ENCODE measurements at places on chromosomes 3 and 15.

DNA sequence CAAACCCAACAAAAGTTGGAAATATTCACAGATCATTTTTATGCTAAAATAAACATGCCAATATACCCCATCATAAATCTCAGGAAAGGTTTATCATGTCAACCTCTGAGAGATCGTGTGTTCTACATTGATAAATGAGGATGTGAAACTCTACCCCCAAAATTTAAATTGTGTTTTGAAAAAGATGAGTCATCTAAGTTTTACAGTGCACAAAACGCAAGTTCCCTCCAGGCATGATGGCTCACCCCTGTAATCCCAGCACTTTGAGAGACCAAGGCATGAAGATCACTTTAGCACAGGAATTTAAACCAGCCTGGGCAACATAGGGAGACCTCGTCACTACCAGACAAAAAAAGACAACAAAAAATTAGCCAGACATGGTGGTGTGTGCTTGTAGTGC is 1487.0 kb upstream of the GBE1 start:
- no peak for DNase-seq

DNA sequence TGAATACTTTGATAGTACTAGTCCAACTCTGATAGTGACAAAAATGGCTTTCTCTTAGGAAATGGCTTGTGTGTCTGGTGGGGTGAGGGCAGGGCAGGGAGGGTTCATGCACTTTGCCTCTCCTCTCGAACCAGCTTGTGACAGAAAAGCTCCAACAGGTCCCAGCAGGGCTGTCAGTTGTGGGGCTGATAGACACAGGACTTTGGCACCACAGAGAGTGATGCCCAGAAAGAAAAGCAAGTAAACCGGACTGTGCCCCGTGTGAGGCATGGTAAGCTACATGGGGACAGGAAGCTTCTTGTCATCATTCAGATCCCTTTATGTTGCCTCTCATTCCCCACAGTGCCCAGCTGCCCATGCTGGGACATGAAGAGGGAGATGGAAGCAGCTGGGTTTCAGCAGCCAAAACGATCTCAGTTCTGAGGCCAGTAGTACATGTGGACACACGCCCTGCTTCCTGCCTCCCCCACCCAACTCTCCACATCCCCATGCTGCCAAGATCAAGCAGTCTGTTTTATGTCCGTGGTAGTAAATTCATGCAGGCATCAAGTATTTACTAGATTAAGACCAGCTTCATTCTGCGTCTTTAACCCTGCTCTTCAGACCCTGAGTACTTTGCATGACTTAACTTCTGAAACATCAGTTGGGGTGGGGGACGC is 29.7 kb upstream of the LIPC start:
- DNase-seq: no peak

GRCh38 chr3:148729476-148730055 is 31.9 kb downstream of the AGTR1 start:
- DNase-seq: no peak

DNA sequence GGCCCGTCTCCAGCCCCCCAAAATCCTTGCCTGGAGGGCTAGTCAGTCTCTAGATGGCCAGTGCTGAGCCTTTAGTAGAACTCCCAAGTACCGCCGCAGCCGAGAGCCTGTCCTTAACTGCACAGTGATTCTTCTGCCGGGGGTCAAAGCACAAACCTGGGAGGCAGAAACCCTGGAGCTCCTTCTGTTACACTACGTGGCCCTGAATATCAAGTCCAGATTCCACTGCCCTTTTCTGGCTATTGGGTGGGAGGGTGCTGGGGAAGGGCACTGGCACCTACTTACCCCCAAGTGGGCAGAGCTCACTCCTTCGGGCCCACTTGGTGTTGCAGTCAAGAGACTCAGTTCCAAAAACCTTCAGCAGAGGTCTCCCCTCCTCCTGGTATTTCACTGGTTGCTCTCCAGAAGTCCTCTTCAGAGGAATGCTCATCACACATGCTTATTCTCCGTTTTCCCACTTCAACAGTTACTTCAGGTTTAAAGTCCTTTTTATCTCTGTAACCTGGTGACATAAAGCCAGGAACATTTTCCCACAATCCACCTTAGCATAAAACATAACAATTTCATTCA is 10.8 kb downstream of the PDHB start:
- DNase-seq: no peak

GRCh38 chr15:61421470-61421869 is 192.4 kb upstream of the RORA start:
- DNase-seq: no peak

DNA sequence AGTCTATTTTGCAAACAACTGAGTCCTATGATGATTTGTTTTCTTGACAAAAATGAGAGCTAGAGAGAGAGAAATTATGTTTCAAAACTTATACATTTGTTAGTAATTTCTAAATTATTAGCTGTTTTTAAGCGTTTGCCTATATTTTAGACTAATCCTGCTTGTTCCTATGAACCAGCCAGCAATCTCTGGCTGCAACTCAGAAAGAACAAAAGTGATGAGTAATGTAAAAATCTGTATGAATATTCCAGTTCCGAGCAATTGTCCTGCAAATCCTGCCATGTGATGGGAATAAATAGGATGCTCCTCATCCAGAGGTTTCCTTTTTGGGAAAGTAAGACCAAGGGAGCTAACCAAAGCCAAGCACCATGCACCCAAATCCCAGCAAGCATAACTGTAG is 228.3 kb upstream of the GBE1 start:
- DNase-seq: no peak

DNA sequence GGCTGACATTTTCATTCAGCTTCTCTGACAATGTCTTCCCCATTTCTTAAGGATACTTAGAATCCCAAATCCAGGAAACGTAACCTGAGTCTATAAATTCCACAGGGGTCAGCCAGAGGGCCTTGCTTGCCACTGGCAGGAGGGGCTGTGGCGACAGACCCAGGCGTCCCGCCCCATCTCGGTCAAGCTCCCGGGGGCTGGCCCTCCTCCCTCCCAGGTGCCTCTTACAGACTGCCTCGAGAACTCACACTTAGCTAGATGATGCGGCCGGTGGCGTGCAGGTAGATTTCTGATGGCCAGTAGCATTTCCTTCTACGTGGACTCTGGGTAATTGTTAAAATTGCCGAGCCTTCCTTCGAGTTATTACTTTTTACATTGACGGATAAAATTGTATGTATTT is 172.5 kb downstream of the NSMCE3 start:
- no peak for DNase-seq

GRCh38 chr3:18481946-18482548 is 56.9 kb upstream of the SATB1 start:
- DNase-seq: no peak

DNA sequence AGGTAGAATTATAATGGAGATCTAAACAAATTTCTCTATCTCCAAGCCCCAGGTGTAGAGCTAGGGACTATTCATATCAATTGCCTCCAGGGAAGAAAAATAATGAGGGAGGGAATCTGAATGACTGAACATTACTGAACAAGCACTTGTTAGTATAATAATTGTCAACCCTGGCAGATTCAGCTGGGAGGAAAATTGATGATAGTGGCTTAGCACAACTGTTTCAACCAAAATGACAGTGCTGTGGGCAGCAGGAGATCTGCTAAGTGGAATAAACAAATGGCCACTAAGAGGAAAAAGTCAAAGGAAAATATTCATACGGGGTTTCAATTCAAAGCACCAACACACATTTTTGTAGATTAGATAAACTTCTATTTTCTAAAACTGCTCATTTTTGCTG is 294.9 kb upstream of the ZNF385D start:
- no peak for DNase-seq

GRCh38 chr15:53963801-53964200 is 14.4 kb upstream of the UNC13C start:
- no peak for DNase-seq

DNA sequence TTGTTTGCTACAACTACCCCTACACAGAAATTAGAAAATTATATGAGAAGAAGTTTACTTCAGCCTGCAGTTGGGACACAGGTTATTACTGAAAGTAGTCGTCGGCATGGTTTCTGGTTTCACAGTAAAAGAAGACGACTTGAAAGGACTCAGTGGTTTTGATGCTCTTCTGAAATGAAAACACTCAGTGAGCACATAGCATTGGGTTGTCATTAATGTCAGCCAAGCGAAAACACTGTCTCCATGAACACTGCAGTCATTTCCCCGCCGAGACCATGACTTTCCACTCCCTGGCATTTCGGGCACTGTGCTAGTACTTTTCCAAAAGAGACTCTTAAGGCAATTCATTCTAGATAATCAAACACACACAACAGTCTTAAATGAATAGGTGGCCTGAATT is 69.2 kb upstream of the ICE2 start:
- peak; percentile 62 for DNase-seq

- DNase-seq: no peak
These were observed 1035.3 kb downstream of the FHIT start for GRCh38 chr3:60215946-60216345.

GRCh38 chr3:72907731-72908620 is 20.1 kb downstream of the GXYLT2 start:
- no peak for DNase-seq

DNA sequence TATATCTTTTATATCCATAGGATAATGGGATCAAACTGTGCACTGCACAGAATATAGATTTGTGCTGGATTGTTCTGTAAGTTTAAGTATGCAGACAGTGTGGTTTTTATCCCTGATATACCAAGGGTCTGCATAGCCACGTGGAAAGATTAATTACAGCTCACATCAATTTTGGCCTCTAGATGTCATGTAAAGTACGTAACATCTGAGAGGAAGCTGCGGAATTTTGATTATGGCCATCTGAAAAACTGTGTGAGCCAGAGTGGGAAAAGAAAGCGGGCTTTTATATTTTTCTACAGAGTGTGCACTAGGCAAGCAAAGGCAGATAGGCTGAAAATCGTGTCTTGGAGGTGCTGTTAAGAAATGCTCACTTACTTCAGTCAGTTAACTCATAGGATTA is 562.7 kb downstream of the GBE1 start:
- DNase-seq: no peak

- DNase-seq: no peak
These were observed 827 bp downstream of the WNT5A start for GRCh38 chr3:55486101-55486856.

- no peak for DNase-seq
These were observed 29.9 kb upstream of the CACNA2D2 start for GRCh38 chr3:50533316-50533715.

- no peak for DNase-seq
These were observed 569 bp upstream of the ALDH1A3 start for GRCh38 chr15:100879061-100879463.

DNA sequence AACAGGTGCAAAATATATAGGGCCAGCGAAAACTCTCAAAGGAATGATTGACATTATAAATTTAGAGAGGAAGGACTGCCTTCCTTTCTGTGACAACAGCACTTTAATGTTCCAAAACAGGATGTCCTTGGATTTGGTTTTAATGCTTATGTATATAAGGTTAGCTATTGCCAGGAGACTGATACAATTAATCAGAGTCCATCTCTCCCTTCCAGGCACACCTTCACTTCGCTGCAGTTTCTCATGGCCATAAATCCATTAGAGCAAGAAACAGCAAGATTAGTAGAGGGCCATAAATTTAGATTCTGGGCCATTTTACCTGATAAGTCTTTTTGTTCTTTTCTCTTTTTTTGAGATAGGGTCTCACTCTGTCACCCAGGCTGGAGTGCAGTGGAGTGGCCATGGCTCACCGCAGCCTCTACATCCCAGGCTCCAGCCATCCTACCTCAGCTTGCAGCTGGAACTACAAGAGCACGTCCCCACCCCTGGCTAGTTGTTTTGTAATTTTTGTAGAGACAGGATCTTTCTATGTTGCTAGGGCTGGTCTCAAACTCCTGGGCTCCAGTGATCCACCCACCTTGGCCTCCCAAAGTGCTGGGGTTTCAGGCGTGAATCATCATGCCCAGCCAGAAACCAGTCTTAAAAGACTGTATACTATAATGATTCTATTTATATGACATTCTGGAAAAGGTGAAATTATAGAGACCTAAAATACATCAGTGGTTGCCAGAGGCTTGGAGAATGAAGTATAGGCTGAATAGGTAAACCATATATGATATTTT is 15.7 kb upstream of the TFRC start:
- no peak for DNase-seq

DNA sequence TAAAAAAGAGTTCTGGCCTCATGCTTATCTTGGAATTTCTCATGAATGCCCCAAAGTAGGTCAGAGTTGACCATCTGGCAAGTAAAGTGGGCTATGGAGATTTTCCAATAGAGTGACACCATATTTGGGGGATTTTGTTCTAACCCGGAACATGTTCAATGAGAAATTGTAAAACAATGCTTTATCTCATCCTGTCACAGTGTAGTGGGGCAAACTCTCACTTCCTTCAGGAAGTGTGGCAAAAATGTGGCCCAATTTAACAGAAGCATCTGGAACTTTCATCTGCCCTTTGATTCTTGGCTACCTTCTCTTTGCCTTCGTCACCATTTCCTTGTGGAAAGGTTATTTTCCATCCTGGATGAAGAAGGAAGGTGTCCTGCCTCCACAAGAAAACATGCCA is 70.8 kb downstream of the ADAMTS9 start:
- no peak for DNase-seq

GRCh38 chr15:42931702-42932486 is 11.3 kb upstream of the TTBK2 start:
- no peak for DNase-seq

GRCh38 chr15:63019511-63020109 is 22.9 kb upstream of the TPM1 start:
- DNase-seq: no peak

GRCh38 chr3:168974617-168975403 is 688.7 kb downstream of the MECOM start:
- DNase-seq: no peak
